ENCODE measurements at places on chromosomes 1 and 21.
A peak's percentile ranks its signal among the peaks of the same experiment; 100 is the strongest.

DNA sequence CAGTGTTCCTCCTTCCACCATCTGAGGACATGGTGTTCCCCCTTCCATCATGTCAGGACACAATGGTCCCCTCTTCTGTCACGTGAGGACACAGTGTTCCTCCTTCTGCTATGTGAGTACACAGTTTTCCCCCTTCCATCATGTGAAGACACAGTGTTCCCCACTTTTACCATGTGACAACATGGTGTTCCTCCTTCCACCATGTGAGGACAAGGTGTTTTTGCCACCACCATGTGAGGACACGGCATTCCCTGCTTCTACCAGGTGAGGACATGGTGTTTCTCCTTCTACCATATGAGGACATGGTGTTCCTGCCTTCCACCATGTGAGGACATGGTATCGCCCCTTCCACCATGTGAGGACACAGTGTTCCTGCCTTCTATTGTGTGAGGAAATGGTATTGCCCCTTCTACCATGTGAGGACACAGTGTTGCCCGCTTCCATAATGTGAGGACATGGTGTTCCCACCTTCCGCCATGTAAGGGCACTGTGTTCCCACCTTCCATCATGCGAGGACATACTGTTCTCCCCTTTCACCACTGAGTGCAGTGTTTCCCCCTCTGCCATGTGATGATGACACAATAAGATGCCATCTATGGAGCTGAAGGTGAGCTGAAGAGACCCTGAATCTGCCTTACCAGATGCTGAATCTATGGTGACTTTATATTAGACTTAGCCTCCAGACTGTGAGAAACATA, 132.3 kb downstream of the FCRL5 start:
- no peak for DNase-seq

DNA sequence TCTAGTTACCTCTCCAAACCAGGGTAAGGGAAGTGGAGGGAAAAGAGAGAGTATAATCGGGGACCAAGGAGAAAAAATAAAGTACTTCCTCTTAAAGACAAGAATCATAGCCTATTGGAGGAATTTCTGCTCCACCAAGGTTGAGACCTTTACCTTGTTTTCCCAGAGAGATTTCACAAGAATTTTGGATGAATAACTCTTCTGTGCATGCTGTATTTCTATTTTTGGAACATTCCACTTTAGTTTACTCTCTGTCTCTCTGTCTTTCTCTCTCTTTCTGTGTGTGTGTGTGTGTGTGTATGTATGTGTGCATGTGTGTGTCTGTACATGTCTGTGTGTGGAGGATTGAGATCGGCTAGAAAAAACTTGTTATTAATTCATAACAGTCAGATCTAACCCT, 318.4 kb upstream of the RGS18 start:
- DNase-seq: no peak

DNA sequence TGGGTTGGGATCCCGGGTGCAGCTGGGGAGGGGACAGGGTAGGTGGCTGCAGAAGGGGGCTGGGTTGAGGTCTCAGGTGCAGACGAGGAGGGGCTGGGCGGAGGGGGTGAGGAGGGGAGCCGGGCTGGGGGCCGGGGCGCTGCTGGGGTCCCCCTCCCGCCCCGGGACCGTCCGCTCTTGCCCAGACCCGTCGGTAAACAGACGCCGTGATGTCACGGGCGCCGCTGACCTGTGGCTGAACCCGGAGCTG, 22.3 kb downstream of the DHRS3 start:
- no peak for DNase-seq

DNA sequence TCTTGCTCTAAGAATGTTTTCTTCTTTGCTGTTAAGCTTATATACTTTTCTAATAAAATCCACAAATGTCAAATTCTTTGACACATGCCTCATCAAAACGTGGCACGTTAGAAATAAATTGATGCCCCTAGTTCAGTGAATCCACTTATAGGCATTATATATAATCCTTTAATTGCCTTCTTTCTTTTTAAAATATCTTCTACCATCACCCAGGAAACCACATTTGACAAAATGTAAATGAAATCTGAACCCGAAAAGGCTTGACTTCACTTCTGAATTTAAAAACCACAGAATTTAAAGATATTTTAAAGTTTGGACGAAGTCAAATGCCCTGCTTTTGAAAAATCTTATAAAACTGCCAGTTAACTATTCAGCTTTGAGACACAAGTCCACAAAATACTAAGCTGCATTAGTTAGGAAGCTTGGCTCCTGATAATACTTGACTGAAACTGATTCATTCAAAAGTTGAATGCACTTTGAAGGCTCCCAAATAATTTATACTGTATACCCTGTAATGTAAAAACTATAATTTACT, 22.4 kb upstream of the KIFAP3 start:
- no peak for DNase-seq

GRCh38 chr1:204746838-204747442, 61.4 kb upstream of the LRRN2 start:
- peak; percentile 58 for DNase-seq

DNA sequence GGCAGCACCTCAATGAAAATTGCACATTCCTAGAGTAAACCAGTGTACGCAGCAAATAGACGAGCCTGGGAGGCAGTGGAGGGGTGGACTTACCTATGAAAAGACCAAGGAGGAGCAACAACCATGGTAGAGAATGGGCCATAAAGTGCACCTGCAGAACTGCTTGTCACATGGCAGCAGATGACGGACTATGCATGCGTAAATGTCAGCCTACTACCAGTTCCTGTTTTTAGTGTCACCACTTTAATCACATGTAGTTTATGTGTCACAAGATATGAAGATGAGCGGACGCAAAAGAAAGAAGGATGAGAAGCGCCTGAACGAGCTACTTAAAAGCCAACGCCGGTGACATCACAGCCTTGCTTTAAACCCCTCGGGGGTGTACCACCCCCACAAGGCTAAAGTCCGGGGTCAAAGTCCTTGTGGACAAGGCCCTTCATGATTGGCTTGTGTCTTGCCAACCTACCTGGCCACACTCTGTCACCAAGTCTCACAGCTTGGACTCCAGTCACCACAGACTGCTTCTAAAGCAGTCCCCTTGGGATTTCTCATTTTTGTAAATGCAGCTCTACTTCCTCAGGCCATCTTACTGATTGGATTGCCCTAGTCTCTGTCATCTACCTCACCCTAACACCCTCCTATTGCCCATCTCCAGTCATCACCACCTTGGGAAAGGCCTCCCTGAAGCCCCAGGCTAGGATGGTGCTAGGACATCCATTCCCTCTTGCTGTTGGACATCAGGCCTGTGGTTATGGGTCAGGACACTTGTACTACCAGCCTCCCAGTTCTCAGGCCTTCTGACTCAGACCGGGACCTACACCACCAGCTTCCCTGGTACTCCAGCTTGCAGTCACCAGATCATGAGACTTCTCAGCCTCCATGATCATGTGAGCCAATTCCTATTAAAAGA, 6.0 kb upstream of the LY9 start:
- DNase-seq: no peak

DNA sequence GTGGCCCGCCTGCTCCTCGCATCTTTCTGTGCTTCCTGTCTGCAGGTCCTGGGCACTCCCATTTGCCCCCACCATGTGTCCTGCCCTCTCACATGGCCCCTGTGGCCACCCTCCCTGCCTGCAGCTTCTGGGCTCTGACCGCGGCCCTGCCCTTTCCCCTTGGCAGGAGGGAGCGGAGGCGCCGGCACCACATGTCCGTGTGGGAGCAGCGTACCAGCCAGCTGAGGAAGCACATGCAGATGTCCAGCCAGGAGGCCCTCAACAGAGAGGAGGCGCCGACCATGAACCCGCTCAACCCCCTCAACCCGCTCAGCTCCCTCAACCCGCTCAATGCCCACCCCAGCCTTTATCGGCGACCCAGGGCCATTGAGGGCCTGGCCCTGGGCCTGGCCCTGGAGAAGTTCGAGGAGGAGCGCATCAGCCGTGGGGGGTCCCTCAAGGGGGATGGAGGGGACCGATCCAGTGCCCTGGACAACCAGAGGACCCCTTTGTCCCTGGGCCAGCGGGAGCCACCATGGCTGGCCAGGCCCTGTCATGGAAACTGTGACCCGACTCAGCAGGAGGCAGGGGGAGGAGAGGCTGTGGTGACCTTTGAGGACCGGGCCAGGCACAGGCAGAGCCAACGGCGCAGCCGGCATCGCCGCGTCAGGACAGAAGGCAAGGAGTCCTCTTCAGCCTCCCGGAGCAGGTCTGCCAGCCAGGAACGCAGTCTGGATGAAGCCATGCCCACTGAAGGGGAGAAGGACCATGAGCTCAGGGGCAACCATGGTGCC, 249.1 kb downstream of the CACNA1E start:
- no peak for DNase-seq

GRCh38 chr1:203652724-203653461, 26.3 kb downstream of the ATP2B4 start:
- no peak for DNase-seq

- no peak for DNase-seq
These were observed 3.7 kb upstream of the SF3B4 start for GRCh38 chr1:149931212-149931790.

GRCh38 chr1:100539836-100540536, 2.0 kb downstream of the GPR88 start:
- DNase-seq: peak; percentile 27

DNA sequence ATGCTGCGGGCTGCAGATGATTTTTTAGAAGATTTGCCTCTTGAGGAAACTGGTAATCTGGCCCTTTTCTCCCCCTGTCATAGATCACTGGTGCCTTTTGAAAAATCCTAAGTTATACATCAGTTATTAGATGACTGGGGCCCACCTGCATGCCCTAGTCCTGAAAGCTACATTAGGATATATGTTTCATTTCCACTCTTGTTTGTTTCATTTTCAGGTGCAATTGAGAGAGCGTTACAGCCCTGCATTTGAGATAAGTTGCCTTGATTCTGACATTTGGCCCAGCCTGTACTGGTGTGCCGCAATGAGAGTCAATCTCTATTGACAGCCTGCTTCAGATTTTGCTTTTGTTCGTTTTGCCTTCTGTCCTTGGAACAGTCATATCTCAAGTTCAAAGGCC, 8.1 kb upstream of the IFI44 start:
- DNase-seq: no peak

GRCh38 chr1:19728413-19729145, 63.9 kb downstream of the HTR6 start:
- no peak for DNase-seq

DNA sequence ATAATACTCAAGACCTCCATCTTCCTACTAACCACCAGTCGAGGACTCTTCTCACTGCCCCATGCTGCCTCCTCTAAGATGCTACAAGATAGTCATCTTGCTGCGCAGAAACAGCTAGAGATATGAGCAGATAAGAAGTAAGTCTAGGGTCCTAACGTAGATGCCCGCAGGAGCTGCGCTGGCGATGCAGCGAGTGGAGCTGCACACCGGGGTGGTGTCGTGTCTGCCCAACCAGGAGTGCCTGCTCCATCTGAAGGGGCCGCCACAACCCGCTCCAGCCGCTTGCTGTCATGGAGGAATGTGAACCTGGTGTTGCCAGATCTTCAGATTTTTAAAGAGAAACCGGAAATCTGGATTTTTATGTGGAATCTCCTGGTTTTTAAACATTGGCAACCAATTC, 175.1 kb downstream of the VPS13D start:
- no peak for DNase-seq

- no peak for DNase-seq
These were observed 26.6 kb downstream of the RGS21 start for GRCh38 chr1:192343344-192343743.

DNA sequence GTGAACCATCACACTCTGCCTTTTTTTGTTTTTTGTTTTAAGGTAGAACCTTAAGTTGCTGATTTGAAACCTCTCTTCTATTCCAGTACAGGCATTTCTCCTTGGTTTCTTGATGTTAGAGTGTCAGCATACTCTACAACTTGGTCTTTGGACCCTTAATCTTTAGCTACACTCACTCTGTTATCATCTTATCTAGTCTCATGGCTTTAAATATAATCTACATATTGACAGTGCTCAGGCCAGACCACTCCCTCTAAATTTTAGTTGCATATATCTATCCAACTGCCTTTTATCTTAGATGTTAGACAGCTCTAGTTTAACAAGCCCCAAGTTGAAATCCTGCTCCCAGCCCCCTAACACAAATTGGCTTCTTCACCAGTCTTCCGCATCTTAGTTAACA, 22.1 kb downstream of the NME7 start:
- no peak for DNase-seq

- DNase-seq: no peak
These were observed 41.8 kb downstream of the SELENOF start for GRCh38 chr1:86872086-86872485.
